GM12892 (cell line): ENCODE measurements at places on chromosomes 3 and 15.

- no peak for DNase-seq
Measured at GRCh38 chr3:186825294-186825821, 17.2 kb upstream of the ADIPOQ start.

GRCh38 chr15:31024979-31025378 lies 33.6 kb upstream of the MTMR10 start:
- DNase-seq: no peak

DNA sequence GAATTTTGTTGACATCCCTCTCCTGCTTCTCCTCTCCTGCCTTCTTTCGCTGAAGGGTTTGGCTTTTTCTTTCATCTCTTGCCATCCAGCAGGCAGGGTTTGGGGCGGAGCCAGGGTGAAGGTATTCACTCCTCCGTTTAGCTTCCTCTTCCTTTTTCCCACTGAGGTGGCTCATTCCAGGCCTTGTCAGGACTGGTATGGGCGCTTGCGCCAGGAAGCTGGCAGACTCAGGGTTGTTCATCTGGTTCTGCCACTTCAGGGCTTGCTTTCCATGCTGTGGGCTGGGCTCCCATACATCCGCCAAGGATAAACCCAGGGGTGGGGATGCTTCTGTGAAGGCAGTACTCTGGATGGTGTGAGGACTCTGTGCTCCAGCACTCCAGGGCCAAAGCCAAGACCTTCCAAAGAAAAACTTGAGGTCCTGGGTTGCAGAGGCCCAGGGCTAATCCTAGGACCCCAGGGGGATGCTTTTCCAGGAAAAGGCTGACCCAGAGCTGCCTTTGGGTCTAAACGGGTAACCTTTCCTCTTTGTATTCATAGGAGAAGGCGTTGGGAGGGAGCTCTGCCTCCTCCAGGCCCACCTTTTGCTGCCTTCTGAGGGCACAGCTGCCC lies 7.7 kb upstream of the AMOTL2 start:
- no peak for DNase-seq

- DNase-seq: no peak
Measured at GRCh38 chr15:34726406-34727100, 28.2 kb downstream of the GJD2 start.

DNA sequence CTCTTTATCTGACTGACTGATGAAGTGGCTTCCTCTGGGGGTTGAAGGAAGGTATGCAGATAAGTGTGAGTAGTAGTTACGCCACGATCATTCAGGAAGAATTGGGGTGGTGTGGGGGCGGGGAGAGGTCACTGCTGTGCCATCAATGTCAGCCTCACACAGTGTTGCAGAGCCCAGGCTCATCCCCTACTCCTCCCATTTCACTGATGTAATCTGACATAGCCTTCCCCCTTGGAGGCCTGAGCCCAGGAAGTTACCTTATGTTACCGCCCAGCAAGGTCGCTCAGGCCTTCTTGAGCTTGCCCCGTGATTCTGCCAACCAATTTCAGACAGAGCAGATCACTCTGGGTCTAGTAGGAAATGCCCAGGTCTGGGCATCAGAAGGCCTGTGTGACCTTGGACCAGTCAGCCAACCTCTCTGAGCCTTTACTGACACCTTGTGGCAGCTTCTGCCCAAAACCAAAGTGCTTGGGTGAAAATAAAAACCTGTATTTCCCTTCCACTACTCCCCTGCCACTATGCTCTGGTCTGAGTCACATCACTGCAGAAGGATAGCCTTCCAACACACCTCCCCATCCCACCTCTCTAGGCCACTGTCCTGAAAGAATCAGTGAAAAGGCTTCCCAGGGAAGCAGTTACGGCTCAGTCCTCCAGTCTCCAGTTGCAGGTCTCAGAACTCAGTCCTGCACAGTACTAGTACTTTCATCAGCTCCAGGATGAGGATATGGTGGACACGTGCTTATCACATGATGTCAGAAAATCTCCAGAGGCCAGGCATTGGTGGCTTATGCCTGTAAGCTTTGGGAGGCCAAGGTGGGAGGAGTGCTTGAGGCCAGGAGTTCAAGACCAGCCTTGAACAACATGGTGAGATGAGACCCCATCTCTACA lies 28.1 kb upstream of the INSYN1 start:
- no peak for DNase-seq

GRCh38 chr3:158434412-158435038 lies 136.5 kb upstream of the MLF1 start:
- no peak for DNase-seq

DNA sequence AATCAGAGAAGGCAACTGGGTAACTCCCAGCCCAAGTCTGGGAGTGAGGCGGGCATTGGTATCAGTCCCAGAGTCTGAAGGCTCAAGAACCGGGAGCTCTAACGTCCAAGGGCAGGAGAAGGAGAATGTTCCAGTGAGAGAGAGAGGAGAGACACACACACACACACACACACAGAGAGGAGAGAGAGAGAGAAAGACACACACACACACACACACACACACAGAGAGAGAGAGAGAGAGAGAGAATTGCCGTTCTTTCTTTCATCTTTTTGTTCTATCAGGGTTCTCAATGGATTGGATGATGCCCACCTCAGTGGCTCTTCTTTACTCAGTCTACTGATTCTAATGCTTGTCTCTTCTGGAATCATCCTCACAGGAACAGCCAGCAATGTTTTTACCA lies 57.0 kb downstream of the NR1D2 start:
- DNase-seq: no peak

DNA sequence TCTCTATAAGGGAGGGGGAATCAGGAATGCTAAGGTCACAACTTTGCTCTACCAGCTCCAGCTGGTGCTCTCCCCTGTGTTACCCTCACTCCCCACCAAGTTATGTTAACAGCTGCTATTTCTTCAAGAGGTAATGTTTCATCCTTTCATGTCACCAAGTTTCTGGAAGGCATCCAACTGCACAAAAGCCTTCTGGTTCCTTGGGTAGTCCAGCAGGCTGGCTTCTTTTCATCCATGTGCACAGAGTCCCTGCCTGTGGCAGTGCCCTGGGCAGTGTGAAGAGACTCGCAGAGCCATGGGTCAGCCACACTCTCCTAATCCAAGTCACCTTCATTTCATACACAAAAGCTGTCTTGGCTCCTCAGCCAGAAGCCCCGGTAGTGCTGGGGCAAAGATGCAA lies 737.5 kb upstream of the LMCD1 start:
- no peak for DNase-seq

- no peak for DNase-seq
Measured at GRCh38 chr3:82031596-82031995, 270.2 kb upstream of the GBE1 start.

- no peak for DNase-seq
Measured at GRCh38 chr3:196617256-196617655, 22.2 kb upstream of the NRROS start.

- DNase-seq: no peak
Measured at GRCh38 chr3:56616478-56617006, 59.6 kb downstream of the CCDC66 start.

DNA sequence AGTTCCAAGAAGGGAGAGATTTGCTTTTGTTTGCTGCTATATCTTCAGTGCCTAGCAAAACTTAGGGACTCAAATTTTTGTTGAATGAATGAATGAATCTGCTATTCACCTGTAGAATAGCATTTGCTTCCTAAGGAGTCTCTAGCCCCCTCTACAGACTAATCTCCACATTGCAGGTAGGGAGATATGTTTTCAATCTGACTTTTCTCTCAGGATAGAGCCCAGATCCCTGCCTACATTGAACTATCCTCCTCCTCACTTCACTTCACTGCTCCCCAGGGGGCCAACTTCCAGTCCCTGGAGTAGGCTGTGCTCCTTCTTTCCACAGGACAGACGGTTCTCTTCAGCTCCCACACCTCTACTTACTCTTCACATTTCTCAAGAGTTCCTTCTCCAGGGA lies 81.9 kb upstream of the PTX3 start:
- no peak for DNase-seq

DNA sequence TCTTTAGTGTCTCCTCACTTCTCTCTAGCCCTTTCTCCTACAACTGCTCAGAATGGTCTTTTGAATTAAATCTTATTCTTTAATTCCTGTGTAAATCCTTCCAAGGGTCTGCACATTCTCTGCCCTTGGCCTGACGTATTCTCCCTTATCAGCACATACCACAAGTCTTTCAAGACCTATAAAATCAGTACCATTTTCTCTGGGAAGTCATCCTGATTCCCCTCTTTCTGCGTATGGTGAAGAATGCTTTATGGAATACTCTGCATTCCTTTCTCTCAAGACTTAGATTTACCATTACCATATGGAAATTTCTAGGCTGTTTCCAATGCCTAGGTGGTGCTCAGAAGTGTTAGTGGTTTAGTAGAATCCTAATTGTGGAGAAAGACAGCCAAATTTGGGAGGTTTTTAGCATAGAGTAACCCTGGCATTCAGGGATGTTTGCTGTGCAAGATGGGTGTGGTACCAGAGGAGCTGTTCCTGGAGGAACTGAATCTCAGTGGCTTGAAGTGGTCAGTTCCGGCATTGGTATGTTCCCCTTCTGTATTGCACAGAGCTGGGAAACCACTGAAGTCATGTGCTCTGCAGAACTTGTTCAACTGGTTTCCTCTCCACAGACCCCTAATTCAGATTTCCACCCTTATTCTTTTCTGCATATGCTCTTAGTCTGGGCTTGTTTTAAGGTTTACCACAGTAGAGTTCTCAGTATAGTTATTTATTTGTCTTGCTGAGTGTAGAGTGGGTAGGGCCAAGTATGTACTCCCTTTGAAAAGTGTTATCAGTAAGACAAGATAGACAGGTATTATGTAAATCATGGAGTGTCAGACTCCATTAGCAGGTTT lies 24.5 kb downstream of the IQGAP1 start:
- DNase-seq: no peak

DNA sequence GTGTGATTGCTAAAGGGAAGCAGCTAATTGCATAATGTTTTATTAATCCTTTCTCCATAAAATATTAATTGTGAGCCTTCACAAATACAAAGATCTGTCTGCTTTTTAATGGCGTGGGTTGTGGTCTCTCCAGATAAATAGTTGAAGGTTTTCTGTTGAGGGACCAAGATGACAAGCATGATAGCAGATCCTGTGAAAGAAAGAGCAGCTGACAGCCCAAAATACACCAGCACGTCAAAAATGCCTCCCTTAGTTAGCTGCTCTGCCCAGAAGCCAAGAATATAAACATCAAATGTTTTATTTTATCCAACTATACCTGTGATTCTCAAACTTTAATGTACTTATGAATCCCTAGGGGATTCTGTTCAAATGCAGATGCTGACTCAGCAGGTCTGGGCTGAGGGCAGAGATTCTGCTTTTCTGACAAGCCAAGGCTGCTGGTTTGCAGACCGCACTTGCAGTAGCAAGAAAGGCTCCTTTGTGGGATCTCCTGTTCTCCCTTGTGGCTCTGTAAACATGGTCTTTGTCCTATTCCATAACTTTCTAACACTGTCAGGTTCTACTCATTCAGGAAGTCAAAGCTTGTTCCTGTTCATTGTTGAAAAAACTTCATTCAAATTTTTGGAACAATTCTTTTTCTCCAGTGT lies 119.1 kb upstream of the SLC25A36 start:
- no peak for DNase-seq

- DNase-seq: no peak
Measured at GRCh38 chr15:50891159-50891558, 17.3 kb upstream of the AP4E1 start.

- no peak for DNase-seq
Measured at GRCh38 chr3:189588475-189589178, 42.6 kb upstream of the TP63 start.

GRCh38 chr3:11159421-11159904 lies 5.2 kb downstream of the HRH1 start:
- DNase-seq: no peak

GRCh38 chr3:62372621-62373041 lies 719 bp downstream of the FEZF2 start:
- DNase-seq: no peak

- DNase-seq: no peak
Measured at GRCh38 chr3:16671690-16672089, 66.5 kb upstream of the DAZL start.

- DNase-seq: no peak
Measured at GRCh38 chr15:51830276-51830806, 888 bp downstream of the TMOD3 start.

GRCh38 chr15:33064878-33065277 lies 129.6 kb downstream of the FMN1 start:
- no peak for DNase-seq

DNA sequence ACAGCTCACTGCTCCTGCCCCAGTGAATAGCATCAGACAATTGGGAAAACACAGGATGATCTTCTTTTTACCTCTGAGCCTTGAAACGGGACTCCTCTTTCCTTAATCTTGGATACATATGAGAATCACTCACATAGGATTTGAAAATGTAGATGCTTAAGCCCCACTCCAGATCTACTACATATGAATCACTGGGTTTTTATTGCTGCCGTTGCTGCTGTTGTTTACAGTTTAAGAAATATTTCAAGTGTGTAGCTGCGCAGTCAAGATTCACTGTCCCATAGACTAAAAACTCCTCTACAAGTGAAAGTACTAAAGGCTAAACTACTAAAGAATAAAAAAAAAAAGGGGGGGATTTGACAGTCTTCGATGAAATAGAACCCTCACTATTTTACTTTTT lies 765.9 kb downstream of the NTRK3 start:
- no peak for DNase-seq

- DNase-seq: no peak
Measured at GRCh38 chr3:100230710-100231109, 30.1 kb upstream of the TBC1D23 start.

DNA sequence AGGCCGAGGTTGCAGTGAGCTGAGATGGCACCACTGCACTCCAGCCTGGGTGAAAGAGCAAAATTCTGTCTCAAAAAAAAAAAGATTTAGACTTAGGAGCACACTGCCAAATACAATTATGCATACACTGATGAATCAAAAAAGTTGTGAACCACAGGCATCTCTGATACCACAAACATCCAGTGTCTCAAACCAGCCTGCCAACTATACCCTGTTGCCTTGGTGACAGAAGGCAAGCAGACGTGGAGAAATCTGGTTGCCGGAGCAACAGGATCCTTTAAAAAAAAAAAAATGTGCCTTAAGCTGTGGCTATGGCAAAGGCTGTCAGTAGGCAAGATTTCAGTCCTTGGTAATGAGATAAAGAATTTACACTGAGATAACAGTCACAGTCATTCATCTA lies 202.3 kb downstream of the NEK10 start:
- DNase-seq: no peak

GRCh38 chr3:9074079-9074478 lies 110.8 kb upstream of the RAD18 start:
- no peak for DNase-seq

DNA sequence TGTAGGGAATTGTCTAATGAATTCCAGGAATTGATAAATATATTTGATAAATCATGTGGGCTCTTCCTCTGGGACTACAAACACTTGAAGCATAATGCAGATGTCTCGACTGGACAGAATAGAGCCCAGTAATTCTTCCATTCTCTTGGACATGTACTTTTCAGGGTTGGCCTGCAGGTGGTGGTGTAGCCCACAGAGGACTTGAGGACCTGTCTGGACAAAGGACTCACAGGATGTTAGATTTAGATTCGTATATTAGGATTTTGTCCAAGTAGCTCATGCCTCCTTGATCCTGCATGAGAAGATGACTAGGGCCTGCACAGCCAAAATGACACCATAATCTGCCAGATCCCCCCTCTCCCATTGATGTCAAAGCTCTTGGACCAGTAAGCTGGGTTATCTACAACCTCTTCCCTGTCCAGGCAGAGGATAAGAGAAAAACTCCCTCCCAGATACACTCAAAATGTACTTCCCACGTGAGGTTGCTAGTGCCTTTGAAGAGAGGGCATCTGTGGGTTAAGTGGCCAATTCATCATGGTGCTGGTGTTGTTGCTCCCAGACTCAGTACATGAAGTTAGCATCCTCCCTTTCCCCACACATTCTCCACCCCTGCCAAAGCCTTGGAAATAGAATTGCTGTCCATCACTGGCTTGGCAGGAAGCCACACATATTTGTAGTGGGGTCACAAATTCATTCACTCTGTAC lies 88.6 kb upstream of the ZNF280D start:
- no peak for DNase-seq

GRCh38 chr3:128493570-128494366 lies 767 bp upstream of the GATA2 start:
- no peak for DNase-seq
